ENCODE measurements at places on chromosomes 12 and 14. TPM values are rescaled to one million over a fixed set of nuclear protein-coding genes. Genes with fewer than 3 reads are reported as not detected.

Gene LRFN5
- 12.0 TPM for total RNA-seq

Gene LRIG3
- 80.9 TPM for total RNA-seq

Gene LLPH
- total RNA-seq, result 2.6 TPM

Gene NFATC4
- total RNA-seq, result 21.4 TPM

Gene ZNF705A
- total RNA-seq, result not detected

Gene SERPINA9
- not detected for total RNA-seq

Gene NID2
- total RNA-seq, result 76.7 TPM

Gene MYO1H
- not detected for total RNA-seq

Gene ZFYVE1
- total RNA-seq, result 11.5 TPM

Gene GALNT8
- 5.2 TPM for total RNA-seq

Gene TSPAN31
- 57.9 TPM for total RNA-seq

Gene BEST3
- total RNA-seq, result 45.4 TPM

Measured in skeletal muscle tissue (tissue), 5 donors.